ENCODE measurements at places on chromosomes 11 and 22.
A peak's percentile ranks its signal among the peaks of the same experiment; 100 is the strongest.

GRCh38 chr22:22098457-22099193 lies 116.0 kb upstream of the TOP3B start:
- no peak for DNase-seq

- no peak for DNase-seq
Measured at GRCh38 chr11:65973439-65974110, 12.0 kb downstream of the SART1 start.

DNA sequence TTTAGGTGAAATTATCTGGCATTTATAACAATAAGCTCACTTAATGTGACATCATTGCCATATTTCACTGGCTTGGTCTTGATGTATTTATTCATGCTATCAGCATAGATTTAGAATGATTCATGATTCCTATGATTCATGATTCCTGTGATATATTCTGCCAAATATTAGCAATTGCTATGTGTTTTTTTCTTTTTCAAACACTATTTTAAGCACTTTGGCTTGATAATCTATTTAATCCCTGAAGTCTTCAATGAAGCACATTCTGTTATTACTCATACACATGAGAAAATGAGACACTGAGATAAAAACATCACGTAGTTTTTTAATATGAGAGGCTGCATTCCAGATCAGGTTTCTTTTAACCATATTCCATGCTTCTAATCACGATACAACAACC lies 78.5 kb downstream of the LUZP2 start:
- no peak for DNase-seq

- DNase-seq = no peak
Measured at GRCh38 chr11:92226331-92227229, 2.0 kb downstream of the FAT3 start.

GRCh38 chr22:45942344-45942743 lies 34.6 kb downstream of the WNT7B start:
- no peak for DNase-seq

DNA sequence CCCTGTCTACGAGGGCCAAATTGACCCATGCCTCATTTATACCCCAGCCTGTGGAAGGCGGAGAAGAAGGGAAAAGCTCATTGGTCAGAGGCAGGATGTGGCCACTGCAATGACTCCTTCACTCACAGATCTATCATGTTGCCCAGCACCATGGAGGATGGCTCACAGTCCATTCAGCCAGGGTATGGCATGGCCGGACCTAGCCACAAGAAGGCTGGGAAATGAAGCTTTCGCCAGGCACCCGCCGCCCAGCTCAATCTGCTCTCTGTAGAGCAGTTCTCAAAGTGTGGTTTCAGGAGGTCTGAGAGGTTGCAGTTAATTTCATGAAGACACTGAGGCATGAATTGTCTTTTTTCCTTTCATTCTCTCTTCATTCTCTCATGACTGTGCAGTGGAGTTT lies 40.6 kb upstream of the LINC01488 start:
- no peak for DNase-seq

GRCh38 chr11:1442163-1442562 lies 44.4 kb downstream of the MOB2 start:
- DNase-seq = peak; percentile 99

GRCh38 chr11:6991227-6991626 lies 28.9 kb downstream of the ZNF214 start:
- DNase-seq = no peak

DNA sequence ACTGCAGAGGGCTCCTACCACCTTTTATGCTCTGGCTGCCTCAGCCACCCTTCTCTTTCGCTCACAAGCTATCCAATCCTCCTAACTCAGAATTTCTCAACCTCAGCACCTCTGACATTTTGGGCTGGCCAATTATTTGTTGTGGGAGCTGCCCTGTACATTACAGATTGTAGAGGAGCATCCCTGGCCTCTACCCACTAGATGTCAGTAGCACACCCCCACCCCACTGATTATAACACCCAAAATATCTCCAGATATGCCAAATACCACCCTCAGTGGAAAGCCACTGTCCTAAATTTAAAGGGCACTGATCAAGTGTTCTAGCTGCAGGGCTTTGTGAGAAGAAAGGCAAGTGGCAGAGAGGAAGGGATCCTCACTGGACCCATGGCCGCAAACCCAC lies 443.1 kb downstream of the SOX6 start:
- DNase-seq = no peak

DNA sequence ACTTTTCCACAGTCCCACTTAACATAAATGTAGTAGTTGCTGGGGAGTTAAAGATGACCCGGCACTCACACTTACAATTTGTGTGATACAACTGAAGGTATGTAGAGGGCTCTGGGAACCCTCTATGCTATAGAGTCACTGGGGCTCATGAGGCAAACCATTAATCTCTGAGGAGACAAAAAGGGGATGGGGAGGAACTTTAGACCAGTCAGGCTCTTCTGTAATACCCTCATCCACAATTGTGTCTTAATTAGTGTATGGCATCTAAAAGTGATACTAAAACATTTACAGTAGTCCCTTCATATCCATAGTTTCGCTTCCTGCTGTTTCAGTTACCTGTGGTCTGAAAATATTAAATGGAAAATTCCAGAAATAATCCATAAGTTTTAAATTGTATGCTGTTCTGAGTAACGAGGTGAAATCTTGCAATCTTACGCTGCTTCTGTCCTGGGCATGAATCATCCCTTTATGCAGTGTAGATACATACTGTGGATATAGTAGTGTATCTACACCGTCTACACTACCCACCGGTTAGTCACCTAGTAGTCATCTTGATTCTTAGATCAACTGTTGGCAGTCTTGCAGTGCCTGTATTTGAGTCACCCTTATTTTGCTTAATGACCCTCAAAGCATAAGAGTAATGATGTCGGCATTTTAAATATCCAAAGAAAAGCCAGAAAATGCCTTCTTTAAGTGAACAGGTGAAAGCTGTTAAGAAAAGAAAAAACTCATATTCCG lies 12.2 kb downstream of the CBL start:
- no peak for DNase-seq

DNA sequence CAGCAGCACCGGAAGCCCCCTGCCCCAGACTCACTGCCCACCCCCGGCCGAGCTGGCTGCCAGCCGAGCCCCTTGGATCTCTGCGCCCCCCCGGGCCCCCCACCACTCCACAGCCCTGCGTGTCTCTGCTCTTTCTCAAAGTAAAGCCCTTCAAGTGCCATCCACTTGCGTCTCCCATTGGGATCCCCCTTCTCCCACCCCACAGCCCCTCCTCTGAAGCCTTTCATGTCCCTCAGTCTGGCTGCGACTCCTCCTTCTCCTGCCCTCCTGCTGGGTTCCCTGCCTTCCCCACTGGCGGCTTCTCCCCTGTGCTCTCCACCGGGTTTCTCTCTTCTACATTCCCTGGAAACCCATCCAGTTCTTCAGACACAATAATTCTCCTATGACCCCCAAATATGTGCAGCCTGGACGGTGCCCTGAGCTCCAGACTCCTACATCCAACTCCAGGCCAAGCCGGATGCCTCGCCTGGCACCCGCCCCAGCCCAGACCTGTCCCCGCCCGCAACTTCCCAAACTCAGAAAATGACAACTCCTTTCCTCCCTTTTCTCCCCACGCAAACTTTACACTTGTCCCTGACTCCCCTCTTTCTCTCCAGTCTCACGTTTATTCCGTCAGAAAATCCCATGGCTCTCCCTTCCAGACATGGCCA lies 108.9 kb downstream of the WNT7B start:
- DNase-seq = no peak

- no peak for DNase-seq
Measured at GRCh38 chr22:39825661-39826102, 67.9 kb downstream of the ENTHD1 start.

GRCh38 chr22:45696227-45696626 lies 24.6 kb downstream of the ATXN10 start:
- DNase-seq = no peak

GRCh38 chr11:129252621-129253020 lies 60.5 kb upstream of the ARHGAP32 start:
- no peak for DNase-seq

DNA sequence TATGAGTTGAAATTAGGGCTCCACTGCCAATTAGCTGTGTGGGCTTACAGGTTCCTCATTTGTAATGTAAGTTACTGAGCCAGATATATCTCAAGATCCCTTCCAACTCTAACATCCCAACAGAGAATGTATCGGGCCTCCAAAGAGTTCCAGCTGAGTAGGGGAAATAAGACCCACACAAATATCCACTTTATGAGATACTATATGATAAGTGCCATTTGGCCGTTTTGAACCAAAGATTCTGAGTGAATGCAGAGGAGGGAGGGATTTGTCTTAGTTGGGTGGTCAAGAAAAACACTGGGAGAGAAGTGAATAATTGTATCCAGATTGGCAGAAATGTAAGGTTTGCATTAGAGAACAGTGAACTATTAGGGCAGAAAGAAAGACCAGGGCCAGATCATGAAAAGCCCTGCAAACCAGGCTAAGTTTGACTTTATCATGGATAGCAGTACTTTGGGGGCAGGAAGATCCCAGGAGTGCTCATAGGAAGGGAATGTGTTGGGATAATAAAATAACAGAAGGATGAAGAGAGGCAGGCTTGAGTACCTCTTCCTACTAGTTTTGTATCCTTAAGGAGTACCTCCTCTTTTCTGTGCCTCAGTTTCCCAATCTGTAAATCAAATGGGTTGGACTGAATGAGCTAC lies 63.9 kb downstream of the RPL27A start:
- DNase-seq = no peak

DNA sequence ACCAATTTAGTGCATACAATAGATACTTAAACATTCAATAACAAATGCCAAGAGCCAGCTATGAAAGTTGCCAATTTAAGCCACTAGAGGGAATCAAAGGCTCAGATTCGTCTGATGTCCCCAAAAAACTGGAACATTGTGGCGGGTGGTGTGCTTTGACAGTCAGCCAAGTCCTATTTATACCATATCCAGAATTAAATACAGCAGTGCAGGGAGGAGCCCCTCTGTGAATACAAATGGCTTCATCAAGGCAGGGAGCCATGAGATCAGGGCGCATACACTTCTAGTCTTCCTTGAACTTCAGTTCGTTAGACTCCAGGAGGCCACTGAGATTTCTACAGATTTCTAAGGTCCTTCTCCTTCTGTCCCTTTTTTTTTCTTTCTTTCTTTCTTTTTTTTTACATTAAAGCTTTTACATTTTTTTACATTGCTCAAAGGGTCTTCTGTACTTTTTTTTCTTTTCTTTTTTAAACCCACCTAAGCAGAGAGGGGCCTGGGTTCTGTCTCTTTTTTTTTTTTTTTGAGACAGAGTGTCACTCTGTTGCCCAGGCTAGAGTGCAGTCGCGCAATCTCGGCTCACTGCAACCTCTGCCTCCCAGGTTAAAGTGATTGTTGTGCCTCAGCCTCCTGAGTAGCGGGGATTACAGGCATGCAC lies 41.5 kb upstream of the HSPA8 start:
- peak; percentile 90 for DNase-seq

GRCh38 chr22:47656806-47657205 lies 894.4 kb downstream of the TBC1D22A start:
- DNase-seq = no peak

GRCh38 chr11:45655831-45656230 lies 9.6 kb downstream of the CHST1 start:
- DNase-seq = no peak

DNA sequence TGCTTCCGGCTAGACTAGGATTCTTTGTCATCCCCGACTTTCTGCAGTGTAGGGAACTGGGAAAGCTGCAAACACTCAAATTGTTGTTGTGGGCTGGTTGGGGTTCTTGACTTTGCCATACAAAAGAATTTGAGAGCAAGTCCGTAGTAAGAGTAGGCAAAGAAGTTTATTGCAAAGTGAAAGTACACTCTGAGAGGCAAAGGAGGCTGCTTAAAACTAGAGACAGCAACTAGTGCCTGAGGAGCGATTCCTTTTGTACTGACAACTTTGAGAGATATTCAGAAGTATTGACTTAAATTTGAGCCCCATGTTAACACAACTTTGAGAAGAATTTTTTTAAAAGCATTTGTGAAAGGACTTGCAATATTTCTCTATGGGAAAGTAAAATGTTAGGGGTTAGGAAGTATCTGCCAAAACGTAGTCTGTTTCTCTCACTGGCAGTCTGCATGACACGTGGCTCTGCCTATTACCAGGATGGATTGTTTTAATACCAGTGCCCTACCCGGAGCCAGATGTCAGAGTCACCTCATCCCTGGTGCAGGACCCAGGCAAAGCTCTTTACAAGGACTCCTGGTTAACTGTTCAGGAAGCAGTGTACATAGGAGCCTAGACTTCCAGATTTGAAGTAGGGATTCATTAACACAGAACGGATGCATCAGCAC lies 85.0 kb upstream of the CLPB start:
- DNase-seq = no peak

- no peak for DNase-seq
Measured at GRCh38 chr11:88484873-88485621, 147.5 kb upstream of the CTSC start.

- no peak for DNase-seq
Measured at GRCh38 chr22:27507935-27508526, 293.5 kb downstream of the MN1 start.

DNA sequence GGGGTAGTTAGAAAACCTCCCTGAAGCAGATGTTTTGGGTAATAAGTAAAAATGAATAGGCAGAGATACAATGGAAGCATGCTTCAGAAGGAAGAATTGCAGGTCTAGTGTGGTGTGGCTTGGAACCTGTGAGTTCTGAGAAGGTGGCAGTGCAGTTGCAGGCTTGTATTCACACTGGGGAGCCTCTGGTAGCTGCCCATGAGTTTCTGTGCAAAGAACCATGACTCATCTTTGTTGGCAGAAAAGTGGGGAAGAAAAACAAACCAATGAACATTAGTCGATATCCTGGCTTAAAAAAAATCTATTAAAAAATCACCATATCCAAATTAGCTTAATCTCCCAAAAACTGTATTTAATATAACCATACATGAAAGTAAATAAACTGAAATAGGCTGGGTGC lies 232.6 kb downstream of the FAT3 start:
- DNase-seq = no peak

- DNase-seq = no peak
Measured at GRCh38 chr11:113789675-113790320, 10.2 kb downstream of the CLDN25 start.

GRCh38 chr22:28703436-28703835 lies 23.8 kb upstream of the TTC28 start:
- DNase-seq = no peak

GRCh38 chr22:39219071-39220039 lies 25.4 kb downstream of the PDGFB start:
- DNase-seq = no peak

DNA sequence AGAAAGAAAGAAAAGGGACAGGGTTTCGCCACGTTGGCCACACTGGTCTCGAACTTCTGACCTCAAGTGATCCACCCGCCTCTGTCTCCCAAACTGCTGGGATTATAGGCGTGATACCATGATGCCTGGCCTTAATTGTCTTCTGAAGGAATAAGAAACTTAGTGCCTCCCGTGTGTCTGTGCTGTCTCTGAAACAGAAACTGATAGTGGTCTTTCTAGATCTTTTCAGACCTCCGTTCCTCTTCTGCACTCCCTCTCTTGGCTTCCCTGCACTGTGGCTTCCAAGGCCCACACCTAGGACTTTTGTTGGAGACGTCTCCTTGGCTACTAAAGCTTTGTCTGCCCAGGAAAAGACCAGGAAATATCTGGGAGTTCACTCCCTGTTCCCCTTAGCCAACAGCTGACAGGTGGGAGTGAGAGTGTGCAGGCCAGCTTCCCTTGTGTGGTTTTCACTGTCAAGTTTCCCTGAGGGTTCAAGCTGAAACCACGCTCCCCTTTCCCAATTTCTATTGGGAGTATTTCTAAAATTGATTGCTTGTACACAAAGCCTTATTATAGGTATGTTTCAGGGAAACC lies 10.1 kb upstream of the HTR3B start:
- DNase-seq = no peak

GRCh38 chr11:861105-861479 lies 18.4 kb downstream of the TSPAN4 start:
- DNase-seq = no peak
